Activated naive CD8-positive, alpha-beta T cell treated with anti-CD3 and anti-CD28 coated beads, Interleukin-2, amount 50 U/mL, for 24 hours (primary cell): ENCODE measurements at places on chromosomes 1 and 21.

GRCh38 chr1:232274236-232274855 is 355.6 kb downstream of the SIPA1L2 start:
- DNase-seq = no peak

DNA sequence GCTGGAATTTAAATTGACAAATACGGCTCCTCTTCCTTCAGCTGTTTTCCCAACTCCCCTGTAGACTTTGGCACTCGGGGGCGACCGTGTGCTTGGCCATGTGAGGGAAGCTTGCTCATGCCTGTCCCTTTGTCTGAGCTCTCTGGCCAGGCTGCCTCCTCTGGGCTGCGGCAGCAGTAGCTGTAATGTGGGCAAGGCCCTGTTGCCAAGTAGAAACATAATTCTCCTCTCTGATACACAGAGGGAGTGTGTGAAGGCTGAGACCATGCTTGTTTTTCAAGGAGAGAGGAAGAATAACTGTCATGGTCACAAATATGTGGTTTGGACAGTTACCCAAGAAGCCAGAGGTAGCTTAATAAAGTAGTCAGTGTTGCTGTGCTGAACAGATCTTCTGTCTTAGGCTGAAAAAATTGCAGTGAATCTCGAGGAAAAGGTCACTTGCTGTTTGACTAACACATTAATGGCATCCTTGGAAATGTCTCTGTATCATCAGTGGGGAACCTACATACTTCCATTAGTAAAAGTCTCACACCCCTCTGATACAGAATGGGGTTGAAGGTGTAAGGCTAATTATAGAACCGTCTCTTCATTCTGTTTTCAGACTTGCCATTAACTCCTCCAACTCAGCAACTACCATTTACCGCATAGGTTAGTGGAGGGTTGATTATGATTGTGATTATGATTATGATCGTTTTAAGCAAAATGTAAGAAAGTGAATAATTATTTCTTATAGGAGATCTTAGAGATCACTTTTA is 94.6 kb downstream of the TGFB2 start:
- no peak for DNase-seq

GRCh38 chr1:226519716-226520598 is 28.6 kb upstream of the STUM start:
- no peak for DNase-seq

- DNase-seq = peak; percentile 46
Measured at GRCh38 chr1:6785728-6786505, 663 bp downstream of the CAMTA1 start.

GRCh38 chr21:15449556-15449955 is 280.2 kb upstream of the USP25 start:
- DNase-seq = no peak

GRCh38 chr21:38804030-38804788 is 1.5 kb upstream of the ETS2 start:
- no peak for DNase-seq

DNA sequence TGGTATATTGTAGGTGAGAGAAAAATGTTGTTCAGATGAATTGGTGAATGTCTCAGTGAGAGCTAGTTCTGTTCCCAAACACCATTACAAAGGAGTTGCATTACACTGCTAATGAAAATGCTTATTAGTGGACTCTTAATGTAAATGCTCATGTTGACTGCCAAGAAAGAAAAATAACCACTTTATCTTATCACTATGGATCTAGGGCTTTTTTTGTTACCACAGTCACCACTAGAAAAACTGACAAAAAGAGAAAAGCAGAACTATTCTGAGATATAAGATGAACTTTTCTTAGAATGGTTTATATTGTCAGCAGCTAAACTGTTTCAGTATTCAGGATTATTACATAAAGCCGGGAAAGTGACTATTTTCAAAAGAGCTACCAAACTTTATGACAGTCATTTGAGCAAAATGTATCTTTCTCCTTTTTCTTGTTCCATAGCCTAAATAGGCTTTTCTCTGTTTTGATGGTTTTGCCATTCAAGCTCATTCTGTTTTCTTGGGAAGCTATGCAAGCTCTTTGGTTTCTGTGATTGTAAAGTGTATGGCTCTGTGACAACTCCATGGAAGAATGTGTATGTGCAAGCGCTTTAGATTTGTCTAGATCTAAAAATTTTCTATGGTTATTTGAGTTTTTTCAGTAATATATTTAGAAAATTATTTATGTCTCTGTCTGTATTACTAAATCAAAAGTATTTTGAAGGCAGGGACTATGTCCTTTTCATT is 64.2 kb upstream of the DPH5 start:
- no peak for DNase-seq

- peak; percentile 57 for DNase-seq
Measured at GRCh38 chr1:227729881-227730629, 5.0 kb downstream of the JMJD4 start.

GRCh38 chr1:19210772-19211549 is 895 bp upstream of the UBR4 start:
- no peak for DNase-seq

- DNase-seq = no peak
Measured at GRCh38 chr21:32597205-32597604, 11.9 kb upstream of the TCP10L start.

- DNase-seq = peak; percentile 62
Measured at GRCh38 chr1:155006601-155007101, 4.0 kb downstream of the ZBTB7B start.

- DNase-seq = no peak
Measured at GRCh38 chr1:176789571-176790090, 326.7 kb downstream of the PAPPA2 start.

DNA sequence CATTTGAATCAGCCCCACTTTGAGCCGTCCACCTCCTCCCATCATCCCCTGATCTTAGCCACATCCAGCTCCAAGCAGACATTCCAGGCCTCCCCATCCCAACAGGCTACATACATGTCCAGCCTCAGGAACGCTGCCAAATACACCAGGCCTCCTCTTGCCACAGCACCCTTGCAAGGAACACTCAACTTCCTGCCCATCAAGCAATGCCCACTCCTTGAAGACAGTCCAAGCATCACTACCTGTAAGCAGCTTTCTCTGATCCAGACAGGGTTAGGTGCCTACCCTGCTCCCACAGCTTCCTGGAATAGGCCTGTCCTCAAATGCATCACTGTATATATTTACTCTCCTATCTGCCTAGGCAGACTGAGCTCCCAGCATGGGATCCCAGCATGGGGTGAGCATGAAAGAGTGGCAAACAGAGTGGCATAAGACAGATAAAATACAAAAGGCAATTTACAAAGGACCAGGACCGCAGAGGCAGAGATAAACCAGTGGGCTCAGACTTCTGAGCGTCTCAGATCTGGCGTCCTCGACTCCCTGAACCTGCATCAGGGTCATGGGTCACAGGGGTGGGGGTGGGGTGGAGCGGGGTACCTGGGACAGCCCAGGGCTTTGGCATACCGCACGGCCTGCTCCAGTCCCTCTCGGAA is 816 bp downstream of the HYI start:
- no peak for DNase-seq

GRCh38 chr1:232684371-232685105 is 54.6 kb upstream of the SIPA1L2 start:
- no peak for DNase-seq

GRCh38 chr1:230643908-230644307 is 1.6 kb downstream of the COG2 start:
- no peak for DNase-seq

DNA sequence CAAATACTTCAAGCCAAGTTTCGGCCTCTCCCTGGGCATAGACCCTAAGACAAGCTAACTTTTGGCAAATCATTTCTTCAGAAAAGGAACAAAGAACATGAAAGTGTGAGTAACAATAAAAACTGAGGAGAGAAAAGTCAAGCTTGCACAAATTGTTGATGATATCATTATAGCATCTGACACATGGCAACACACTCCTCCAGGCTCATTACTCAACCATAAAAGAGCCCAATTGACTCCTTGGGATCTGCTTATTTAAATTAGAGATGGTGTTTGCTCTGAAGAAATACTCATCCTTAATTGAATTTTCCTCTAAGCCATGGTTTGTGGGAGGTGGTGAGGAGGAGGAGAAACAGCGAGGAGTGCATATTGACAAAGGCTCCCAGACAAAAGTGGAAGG is 54.5 kb downstream of the TNFSF4 start:
- DNase-seq = no peak

DNA sequence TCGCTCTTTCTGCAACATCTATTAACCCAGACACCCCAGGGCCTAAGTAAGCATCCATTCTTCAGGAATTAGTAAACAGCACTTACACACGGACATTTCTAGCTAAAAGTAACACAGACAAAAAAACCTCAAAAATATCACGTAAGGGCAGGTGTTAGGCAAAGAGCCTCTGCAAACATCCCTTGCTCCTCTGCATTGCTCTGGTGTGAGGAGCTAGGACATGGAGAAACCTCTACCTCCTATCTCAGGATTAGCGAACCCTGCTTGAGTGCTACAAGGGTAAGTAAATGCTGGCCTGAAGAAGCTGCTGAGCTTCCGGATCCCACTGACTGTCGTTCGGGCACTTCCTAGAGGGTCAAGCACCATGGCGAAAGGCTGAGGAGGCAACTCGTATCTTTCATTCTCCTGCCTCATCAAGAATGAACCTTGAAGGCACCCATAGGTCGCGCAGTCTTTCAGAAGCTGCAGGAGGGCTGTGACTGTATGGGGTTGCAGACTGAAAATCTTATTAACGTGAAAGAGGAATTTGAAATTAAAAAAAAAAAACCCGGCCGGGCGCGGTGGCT is 2.1 kb downstream of the PTGER3 start:
- no peak for DNase-seq

- no peak for DNase-seq
Measured at GRCh38 chr21:44027607-44028286, 15.6 kb downstream of the TRAPPC10 start.

DNA sequence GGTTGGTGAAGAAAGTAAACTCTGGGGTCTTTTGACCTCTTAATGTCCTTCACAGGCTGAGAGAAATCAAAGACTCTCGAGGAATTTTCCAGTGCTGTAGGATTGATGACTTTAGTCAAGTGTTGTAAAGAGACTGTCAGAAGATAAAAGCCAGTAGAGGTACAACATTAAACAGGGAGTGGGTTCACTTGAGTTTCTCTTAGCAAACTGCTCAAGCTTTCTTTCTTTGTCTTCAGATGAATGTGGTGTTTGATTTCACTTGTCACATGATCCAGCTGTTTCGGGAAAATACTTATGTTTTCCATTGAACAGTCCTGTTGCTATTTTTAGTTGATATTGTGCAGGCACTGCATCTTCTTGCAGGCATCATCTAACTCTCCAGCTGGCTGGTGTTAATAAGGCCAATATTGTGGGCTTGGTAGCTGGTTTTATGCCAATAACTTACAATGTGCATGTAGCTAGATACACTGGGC is 45.6 kb downstream of the XCL2 start:
- no peak for DNase-seq
